Activated T-helper 1 cell treated with anti-CD3 and anti-CD28 coated beads, Interleukin-12 subunit alpha, Interleukin-12 subunit beta, Interleukin-2, Interleukin-4 antibody, amounts not matched to agents 30 ng/mL and 10 ng/mL and 1 ng/mL, durations not matched to agents 14 hours and 24 hours and 36 hours (primary cell): ENCODE measurements at places on chromosomes 16 and 17. TPM values are rescaled to one million over a fixed set of nuclear protein-coding genes. Genes with fewer than 3 reads are reported as not detected.

Gene CTRB1
- total RNA-seq, result not detected in 2 replicates

Gene RNF135
- 8.6 and 10.6 TPM in 2 replicates for total RNA-seq

Gene HEATR9
- 0.13 TPM in 1 of 2 replicates, not detected in the other for total RNA-seq

Gene TIMP2
- 1.0 and 1.1 TPM in 2 replicates for total RNA-seq

Gene HIC1
- total RNA-seq, result 45.6 and 47.0 TPM in 2 replicates

Gene TCAP
- total RNA-seq, result 0.96 and 1.4 TPM in 2 replicates

Gene KRT15
- not detected in 2 replicates for total RNA-seq

Gene GIT1
- 81.0 and 87.5 TPM in 2 replicates for total RNA-seq

Gene DPH1
- total RNA-seq, result 49.4 and 61.3 TPM in 2 replicates

Gene IGF2BP1
- not detected in 2 replicates for total RNA-seq

Gene NUPR1
- not detected in 2 replicates for total RNA-seq

Gene TAC4
- total RNA-seq, result not detected in 2 replicates

- H3K27me3 ChIP-seq, result no peaks in the 10 kb centered on the region
- peak overlapping the region; percentile 63 for H3K4me3 ChIP-seq
- peak overlapping the region; percentile 90 for H3K27ac ChIP-seq
- peaks cover 56% of the 10 kb centered on the region for H3K36me3 ChIP-seq
These were observed 9.6 kb downstream of the SLC7A6 start for GRCh38 chr16:68273896-68274295.

DNA sequence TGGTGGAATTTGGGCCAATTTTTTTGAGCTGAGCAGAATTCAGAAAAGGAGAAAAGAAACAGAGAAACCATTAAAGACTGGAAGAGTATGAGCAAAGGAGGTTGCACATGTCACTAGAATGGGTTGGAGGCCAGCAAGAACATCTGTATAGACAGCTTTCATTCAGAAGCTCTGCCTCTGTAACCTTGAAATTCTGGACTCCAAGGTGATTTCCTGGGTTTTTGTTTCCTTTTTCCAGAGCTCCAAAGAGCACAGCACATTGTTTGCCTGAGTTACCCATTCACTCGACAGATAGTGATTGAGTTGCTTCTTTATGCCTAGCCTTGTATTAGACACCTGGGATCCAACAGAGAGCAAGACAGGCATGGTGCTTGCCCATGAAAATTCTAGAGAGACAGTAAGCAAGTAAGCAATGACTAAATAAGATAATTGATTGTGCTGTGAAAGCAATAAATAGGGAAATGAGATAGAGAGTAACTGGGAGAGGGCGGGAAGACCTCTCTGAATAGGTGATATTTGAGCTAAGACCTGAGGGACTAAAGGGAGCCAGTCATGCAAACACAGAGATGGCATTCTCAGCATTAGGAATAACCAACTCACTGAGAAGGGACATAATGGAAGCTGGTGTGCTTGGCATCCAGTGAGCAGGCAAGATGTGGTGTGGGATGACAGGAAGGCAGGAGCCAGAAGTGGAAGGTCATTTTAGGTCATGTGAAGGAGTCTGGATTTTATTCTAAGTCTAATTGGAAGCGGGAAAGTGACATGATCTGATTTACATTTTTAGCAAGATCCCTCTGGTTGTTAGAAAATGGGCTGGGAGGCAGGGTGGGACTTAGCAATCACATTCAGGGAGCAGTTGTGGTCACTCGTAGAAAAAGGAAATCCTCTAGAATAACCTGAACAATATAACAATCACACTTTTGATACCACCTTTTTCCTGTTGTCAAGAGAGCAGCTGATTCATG is 197.5 kb downstream of the HS3ST3A1 start:
- H3K27ac ChIP-seq, result no peak overlapping the region
- H3K4me3 ChIP-seq, result no peak overlapping the region
- DNase-seq, result no peak

- peaks cover 25% of the 10 kb centered on the region for H3K36me3 ChIP-seq
- no peak overlapping the region for H3K27ac ChIP-seq
- H3K4me3 ChIP-seq, result no peak overlapping the region
- no peaks in the 10 kb centered on the region for H3K27me3 ChIP-seq
These were observed 18.4 kb downstream of the TUBD1 start for GRCh38 chr17:59874376-59874775.

DNA sequence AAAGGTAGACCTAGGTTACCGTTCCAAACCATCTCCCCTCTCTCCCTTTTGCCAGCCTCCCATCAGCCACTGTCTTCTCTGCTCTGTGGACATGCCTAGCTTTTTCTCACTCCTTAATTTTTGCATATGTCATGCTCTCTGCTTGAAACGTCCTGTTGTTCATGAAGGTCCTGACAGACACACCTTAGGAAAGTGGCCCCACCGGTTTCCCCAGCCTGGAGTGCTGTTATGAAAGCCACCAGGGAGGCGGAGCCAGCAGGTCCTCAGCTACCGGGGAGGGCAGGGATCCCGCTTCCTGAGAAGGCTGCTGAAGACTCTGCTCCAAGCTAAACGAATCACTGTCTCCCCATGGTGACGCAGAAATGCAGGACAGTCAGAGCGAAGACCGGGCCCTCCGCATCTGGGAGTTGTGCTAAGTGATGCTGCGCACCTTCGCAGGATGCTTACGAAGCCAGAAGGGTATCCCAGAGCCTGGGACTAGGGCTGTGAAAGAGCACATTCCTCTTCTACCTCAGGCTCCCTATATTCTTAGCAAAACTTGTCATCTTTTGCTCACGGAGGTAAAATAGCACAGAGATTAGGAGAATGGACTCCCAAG is 2.3 kb upstream of the SLC16A11 start:
- peaks cover 8% of the 10 kb centered on the region for H3K27me3 ChIP-seq
- no peaks in the 10 kb centered on the region for H3K36me3 ChIP-seq
- peak overlapping the region; percentile 72 for H3K27ac ChIP-seq
- peak overlapping the region; percentile 66 for H3K4me3 ChIP-seq

DNA sequence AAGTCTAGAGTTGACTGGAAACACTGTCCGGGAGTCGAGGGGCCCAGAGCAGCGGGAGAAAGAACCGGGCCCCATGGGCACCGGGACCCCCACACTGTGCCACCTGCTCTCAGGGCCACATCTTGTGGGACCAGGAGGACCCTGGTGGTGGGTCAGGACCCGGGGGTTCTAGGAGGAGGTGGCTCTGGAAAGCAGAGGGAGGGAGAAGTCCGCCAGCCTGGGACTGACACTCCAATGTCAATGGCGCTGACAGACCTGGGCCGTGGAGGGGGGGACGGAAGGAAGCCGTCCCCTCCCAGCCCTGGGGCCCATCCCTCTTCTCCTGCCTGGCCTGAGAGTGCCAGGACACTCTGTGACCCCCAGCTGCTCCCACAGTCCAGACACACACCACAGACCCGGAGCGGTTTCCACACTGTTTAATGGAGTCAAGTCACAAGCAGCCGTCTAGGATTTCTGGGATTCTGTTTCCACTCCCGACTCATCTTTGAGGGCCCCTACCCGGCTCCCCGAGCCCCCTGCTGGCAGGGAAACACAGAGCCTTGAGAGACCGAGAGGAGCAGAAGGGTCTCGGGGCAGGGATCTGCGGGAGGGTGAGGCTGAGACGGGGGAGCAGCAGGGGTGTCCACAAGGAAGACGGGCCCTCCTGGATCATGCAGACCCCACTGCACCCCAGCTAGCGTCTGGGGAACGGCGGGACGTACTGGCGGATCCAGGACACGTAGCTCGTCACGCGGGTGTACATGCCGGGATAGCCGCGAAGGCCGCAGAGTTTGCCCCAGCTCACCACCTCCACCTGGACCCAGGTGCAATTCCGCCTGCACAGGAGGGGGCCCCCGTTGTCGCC is 23.5 kb upstream of the UBE2I start:
- H3K4me3 ChIP-seq, result no peak overlapping the region
- H3K27me3 ChIP-seq, result peaks cover 10% of the 10 kb centered on the region
- no peaks in the 10 kb centered on the region for H3K36me3 ChIP-seq
- no peak for DNase-seq

DNA sequence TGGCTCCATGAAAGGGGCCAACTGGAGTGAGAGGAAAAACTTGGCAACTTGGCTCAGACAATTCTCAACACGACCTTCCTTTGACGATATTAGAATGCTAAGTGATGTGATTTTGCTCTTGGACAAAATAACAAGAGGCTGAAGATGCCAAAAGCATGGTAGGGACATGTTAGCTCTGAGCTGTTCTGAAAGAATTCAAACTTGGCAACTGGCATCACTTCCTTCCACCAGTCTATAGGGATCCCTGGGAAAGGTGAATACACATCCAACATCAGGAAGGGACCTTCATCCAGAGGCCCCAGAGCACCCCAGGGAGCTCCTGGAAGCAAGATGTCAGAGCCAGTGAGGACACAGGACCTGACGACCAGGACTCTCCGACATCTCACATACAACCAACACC is 4.3 kb downstream of the KRT37 start:
- H3K36me3 ChIP-seq, result no peaks in the 10 kb centered on the region
- no peak overlapping the region for H3K4me3 ChIP-seq

- DNase-seq, result peak; percentile 60
- H3K4me1 ChIP-seq, result peaks cover 57% of the 10 kb centered on the region
- H3K36me3 ChIP-seq, result peaks cover 13% of the 10 kb centered on the region
- H3K27ac ChIP-seq, result peak overlapping the region; percentile 96
These were observed 1.6 kb downstream of the HOXB2 start for GRCh38 chr17:48543107-48543853.

GRCh38 chr17:14972844-14973243 is 292.3 kb downstream of the PMP22 start:
- H3K4me3 ChIP-seq, result no peak overlapping the region
- H3K27me3 ChIP-seq, result no peaks in the 10 kb centered on the region
- H3K27ac ChIP-seq, result no peak overlapping the region
- peaks cover 9% of the 10 kb centered on the region for H3K4me1 ChIP-seq
- DNase-seq, result no peak
- peaks cover 2% of the 10 kb centered on the region for H3K36me3 ChIP-seq

- H3K4me3 ChIP-seq, result no peak overlapping the region
- H3K27me3 ChIP-seq, result no peaks in the 10 kb centered on the region
- DNase-seq, result no peak
- peaks cover 11% of the 10 kb centered on the region for H3K4me1 ChIP-seq
- peaks cover 25% of the 10 kb centered on the region for H3K36me3 ChIP-seq
These were observed 15.6 kb downstream of the TMEM11 start for GRCh38 chr17:21198411-21198810.

- DNase-seq, result no peak
- peaks cover 3% of the 10 kb centered on the region for H3K36me3 ChIP-seq
- no peak overlapping the region for H3K27ac ChIP-seq
- no peaks in the 10 kb centered on the region for H3K4me1 ChIP-seq
- peaks cover 18% of the 10 kb centered on the region for H3K27me3 ChIP-seq
These were observed 119.5 kb downstream of the IRF8 start for GRCh38 chr16:86018487-86018886.

- no peaks in the 10 kb centered on the region for H3K4me1 ChIP-seq
- H3K36me3 ChIP-seq, result peaks cover 34% of the 10 kb centered on the region
- no peak overlapping the region for H3K27ac ChIP-seq
- no peaks in the 10 kb centered on the region for H3K27me3 ChIP-seq
- no peak overlapping the region for H3K4me3 ChIP-seq
- no peak for DNase-seq
These were observed 23.4 kb upstream of the JPT2 start for GRCh38 chr16:1654505-1655268.

DNA sequence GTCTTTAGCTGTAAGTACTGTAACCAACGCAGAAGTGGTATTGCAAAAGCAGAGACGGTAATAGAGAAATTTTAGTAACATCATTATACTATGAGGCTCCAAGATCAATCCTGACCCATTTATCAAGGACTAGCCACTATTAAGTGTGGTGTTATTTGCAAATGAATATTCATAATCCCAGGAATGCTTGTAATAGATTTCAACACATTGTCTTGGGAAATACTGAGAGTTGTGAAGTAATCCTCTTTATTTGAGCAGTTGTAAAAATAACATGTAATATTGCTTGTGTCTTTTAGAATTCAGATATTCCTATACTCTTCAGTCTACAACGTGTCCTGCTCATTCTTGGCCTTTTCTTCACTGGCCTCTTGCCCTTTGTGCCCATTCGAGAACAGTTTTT is 46.4 kb downstream of the GDPD1 start:
- no peaks in the 10 kb centered on the region for H3K36me3 ChIP-seq
- peaks cover 2% of the 10 kb centered on the region for H3K27me3 ChIP-seq
- no peak overlapping the region for H3K4me3 ChIP-seq
- no peak for DNase-seq
- no peaks in the 10 kb centered on the region for H3K4me1 ChIP-seq
- no peak overlapping the region for H3K27ac ChIP-seq

- no peak overlapping the region for H3K4me3 ChIP-seq
- peaks cover 21% of the 10 kb centered on the region for H3K4me1 ChIP-seq
- H3K27ac ChIP-seq, result no peak overlapping the region
- peaks cover 5% of the 10 kb centered on the region for H3K36me3 ChIP-seq
These were observed 18.1 kb upstream of the RAB11FIP4 start for GRCh38 chr17:31373150-31374093.

GRCh38 chr17:82938873-82939620 is 99.2 kb upstream of the ZNF750 start:
- no peak for DNase-seq
- H3K4me3 ChIP-seq, result no peak overlapping the region
- no peaks in the 10 kb centered on the region for H3K4me1 ChIP-seq
- peaks cover 40% of the 10 kb centered on the region for H3K36me3 ChIP-seq
- no peak overlapping the region for H3K27ac ChIP-seq

GRCh38 chr17:35750526-35751395 is 2.3 kb downstream of the GAS2L2 start:
- peaks cover 13% of the 10 kb centered on the region for H3K4me1 ChIP-seq
- peaks cover 45% of the 10 kb centered on the region for H3K27me3 ChIP-seq
- H3K36me3 ChIP-seq, result no peaks in the 10 kb centered on the region
- H3K27ac ChIP-seq, result no peak overlapping the region

- peaks cover 6% of the 10 kb centered on the region for H3K36me3 ChIP-seq
- H3K27ac ChIP-seq, result no peak overlapping the region
- no peaks in the 10 kb centered on the region for H3K4me1 ChIP-seq
- no peak overlapping the region for H3K4me3 ChIP-seq
These were observed 24.7 kb downstream of the PSMD7 start for GRCh38 chr16:74321356-74321755.

GRCh38 chr17:80029258-80029974 is 6.3 kb downstream of the TBC1D16 start:
- H3K4me1 ChIP-seq, result no peaks in the 10 kb centered on the region
- DNase-seq, result no peak
- H3K36me3 ChIP-seq, result no peaks in the 10 kb centered on the region
- H3K27ac ChIP-seq, result no peak overlapping the region

GRCh38 chr16:70438585-70438968 is 323 bp downstream of the ST3GAL2 start:
- DNase-seq, result no peak
- H3K27ac ChIP-seq, result peak overlapping the region; percentile 92
- H3K36me3 ChIP-seq, result peaks cover 8% of the 10 kb centered on the region
- H3K4me3 ChIP-seq, result peak overlapping the region; percentile 98

DNA sequence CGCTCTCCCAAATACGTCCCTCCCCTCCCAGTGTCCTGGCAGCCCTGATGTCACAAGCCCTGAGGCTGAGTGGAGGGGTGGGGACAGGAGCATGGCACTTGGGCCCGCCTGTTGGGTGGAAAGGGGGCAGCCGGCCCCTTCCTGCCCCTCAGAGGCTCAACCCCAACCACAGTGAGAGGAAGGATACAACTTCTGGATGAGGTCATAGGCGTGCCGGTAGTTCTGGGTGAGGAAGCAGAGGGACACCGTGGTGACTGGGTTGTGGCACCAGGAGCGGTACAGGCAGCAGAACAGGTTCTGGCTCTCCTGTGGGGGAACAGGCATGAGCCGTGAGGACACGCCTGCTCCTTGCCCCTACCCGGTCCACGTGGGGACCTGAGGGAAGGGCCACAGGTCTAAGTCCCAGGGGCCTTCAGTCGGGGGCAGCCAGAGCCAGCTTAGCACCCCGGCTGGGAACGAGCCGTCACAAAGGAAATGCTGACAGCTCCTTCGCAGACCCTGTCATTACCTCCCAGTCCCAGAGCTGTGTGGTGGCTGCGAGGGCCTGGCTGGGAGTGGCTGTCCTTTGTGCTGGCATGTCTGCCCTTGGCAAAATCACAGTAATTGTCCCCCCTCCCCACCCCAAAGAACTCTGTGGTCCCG is 11.2 kb upstream of the MTSS2 start:
- peaks cover 13% of the 10 kb centered on the region for H3K4me1 ChIP-seq
- H3K36me3 ChIP-seq, result peaks cover 2% of the 10 kb centered on the region
- H3K4me3 ChIP-seq, result no peak overlapping the region
- DNase-seq, result no peak
- no peaks in the 10 kb centered on the region for H3K27me3 ChIP-seq
- peak overlapping the region; percentile 62 for H3K27ac ChIP-seq
